ENCODE measurements at places on chromosomes 7 and 10.

DNA sequence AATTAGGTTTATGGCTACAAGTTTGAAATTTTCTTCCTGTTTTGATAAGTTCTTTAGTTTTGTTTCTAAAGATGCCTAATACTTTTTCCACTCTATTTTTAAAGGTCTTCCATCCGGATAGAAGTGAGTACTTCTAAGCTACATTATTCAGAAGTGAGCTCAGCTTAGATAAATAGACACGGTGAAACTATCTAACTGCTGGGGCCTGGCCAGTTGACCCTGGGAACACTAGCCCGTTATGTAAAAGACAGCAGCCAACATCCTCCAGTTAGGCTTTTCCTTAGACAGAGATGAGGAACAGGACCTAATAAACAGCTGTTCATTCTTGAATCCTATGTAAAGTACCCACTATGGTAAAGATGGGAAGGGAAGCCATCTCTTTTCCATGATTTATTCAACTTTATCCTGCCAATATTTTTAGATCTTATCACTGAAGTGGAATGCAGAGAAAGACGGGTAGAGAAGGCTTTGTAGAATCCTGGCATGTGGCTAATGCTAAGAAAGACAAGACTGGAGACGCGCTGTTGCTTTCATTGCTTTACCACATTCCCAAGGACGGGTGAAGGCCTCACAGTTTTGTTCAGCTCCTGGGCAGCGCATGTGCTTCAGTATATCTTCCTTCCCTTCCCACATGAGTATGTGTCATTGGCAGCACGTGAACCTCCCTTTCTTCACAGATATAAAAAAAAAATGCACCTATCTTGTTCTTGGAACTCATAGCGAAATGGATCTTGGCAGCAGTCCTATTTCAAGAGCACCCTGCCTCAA lies 340.0 kb upstream of the MEOX2 start:
- no peak for DNase-seq

GRCh38 chr10:33174674-33175434 lies 159.6 kb downstream of the NRP1 start:
- DNase-seq: no peak

DNA sequence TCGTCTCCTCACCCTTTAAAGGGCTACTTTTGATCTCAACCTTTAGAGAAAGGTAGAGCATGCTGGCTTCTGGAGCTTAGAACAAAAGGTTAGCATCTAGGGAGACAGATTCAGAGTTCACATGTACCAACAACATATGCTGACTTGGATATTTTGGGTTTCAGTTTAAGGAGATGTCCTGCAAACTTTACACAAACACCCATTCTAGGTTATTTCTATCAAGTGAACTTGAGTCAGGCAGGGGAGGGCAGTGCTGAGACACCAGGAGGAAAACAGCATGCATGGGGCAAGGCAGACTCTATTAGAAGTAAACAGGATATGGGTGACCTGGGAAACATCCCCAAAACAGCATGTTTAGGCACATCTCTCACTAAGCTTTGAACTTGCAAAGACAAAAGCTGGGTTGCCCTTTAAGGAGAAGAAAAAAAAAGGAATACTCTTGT lies 43.8 kb downstream of the ARL4A start:
- DNase-seq: no peak

GRCh38 chr7:42104231-42104630 lies 132.8 kb downstream of the GLI3 start:
- no peak for DNase-seq

DNA sequence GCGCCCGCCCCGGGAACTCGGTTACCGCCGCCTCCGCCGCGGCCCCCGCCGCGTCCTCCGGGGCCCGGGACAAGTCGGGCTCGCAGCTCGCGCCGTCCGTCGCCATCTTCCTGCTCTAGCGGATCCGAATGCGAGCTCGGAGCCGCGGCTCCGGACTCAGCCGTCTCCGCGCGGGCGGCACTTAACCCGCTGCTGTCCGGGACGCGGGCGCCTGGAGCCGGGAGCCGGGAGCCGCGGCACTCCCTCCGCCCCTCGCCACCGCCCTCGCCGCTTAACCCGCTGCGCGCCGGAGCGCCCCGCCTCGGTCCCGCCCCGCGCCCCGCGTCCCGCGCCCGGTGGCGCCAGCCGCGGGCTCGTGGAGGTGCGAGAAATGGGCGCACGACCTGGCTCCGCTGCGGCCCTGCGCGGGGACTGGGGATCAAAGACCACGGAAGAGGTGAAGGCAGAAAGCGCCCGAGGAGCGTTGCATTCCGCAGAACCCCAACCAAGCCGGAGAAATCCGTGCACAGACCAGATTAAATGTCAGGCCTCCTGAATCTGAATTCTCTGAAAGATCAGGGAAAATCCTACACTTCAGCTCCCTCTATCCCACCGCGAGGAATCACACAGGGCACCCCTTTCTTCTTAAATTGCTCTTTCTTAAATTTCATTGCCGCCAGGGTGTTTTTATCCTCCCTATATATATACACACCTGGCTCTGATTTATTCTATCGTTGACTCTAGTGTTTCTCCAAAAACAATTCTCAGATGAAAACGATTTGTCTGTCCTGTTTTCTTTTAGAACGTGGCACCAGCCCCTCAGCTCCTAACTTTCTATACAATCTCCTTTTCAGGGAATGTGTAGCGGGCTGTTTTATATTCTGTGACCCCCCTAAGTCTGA lies at the start of gene CTTNBP2:
Gene CTTNBP2 (minus strand): TSS at position 132 of the 881 bp plus-strand sequence. CDS start 26 bp downstream, at position 106.
- peak; percentile 13 for DNase-seq

GRCh38 chr7:2612445-2613097 lies 19.2 kb upstream of the TTYH3 start:
- DNase-seq: no peak

DNA sequence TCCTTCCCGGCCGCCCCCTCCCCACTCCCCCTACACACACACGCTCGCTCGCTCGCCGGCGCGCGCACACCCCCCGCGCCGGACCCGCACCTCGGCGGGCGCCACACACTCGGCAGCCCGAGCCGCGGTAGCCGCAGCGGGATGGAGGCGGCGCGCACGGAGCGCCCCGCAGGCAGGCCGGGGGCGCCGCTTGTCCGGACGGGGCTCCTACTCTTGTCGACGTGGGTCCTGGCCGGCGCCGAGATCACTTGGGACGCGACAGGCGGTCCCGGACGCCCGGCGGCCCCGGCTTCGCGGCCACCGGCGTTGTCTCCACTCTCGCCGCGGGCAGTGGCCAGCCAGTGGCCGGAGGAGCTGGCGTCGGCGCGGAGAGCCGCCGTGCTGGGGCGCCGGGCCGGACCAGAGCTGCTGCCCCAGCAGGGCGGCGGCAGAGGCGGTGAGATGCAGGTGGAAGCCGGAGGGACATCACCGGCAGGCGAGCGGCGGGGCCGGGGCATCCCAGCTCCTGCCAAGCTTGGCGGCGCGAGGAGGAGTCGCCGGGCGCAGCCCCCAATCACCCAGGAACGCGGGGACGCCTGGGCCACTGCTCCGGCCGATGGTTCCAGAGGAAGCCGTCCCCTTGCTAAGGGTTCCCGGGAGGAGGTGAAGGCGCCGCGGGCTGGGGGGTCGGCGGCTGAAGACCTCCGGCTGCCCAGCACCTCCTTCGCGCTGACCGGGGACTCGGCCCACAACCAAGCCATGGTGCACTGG lies at the start of gene SORCS3:
Gene SORCS3 (plus strand): TSS at position 104 of the 750 bp plus-strand sequence.
- no peak for DNase-seq

GRCh38 chr10:116241642-116242410 lies 31.2 kb downstream of the GFRA1 start:
- DNase-seq: no peak

DNA sequence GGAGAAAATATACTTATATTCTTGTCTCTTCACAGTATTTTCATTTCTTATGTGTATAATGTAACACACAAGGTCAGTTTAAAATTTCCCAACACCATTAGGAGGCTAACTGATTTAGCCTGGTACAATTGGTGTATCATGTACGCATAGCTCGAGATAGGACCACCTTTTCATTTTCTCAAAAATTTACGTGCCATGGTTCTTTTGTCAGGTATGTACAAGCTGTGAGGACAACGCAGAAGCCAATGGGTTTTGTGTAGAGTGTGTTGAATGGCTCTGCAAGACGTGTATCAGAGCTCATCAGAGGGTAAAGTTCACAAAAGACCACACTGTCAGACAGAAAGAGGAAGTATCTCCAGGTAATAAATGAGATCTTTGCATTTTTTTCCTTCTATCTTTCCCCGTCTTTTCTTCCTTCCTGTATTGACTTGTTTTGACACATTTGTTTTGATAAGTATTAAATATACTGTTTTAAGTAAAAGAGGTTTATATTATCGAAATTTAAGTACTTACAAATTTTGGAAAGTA lies 55.0 kb downstream of the TRIM24 start:
- no peak for DNase-seq

DNA sequence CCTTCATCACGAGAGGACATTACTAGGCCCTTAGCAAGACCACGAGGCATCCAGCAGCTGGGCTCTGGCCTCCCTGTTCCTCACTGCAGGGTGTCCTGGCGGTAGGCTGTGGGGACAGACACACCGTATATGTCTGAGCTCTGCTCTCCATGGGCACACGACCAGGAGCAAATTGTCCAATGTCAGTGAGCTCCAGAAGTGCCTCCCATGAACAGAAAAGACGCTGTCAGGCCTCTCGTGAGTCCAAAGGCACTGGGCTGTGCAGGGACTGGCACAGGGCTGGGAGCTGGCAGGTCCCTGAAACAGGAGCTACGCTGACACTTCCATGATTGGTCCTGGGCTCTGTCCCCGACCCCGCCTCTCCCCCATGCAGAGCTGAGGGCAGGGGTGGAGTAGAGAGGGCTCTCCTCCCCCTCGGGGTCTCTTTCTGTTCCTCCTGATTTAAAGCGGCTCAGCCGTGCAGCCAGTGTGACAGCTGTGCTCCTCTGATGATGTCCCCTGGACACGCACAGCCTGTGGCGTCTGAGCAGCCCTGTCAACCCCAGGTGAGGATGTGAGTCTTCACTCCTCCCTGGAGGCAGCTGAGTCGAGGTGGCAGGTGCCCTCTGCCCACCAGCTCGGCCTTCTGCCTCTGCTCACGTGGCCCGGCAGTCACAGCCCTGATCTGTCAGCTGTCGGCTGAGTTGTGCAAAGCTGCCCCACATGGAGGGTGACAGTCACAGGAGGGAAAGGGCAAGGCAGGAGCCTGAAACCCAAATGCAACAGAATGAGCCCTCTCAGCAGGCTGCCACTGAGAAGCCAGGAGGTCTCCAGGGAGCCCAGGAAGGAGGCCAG lies 13.0 kb downstream of the ANTXRL start:
- DNase-seq: no peak

DNA sequence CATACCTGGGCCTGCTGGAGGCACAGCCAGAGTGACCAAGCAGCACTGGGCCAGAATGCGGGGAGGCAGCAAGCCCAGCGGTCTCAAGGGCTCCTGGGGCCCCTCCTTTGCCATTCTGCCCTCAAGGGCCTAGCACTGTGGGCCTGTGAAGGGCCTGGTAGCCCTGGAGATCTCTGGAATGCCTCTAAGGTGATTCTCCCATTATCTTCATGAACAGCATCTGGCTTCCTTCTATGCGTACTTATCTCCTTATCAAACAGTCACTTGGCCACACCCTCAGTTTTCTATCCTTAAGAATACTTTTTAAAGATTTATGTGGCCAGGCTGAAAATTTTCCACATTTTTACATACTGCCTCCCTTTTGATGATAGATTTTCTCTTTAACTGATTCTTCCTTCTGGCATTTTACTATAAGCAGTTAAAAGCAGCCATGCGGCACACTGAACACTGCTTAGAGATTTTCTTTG lies 67.5 kb upstream of the CCNY start:
- no peak for DNase-seq

GRCh38 chr7:39238234-39238869 lies 260.6 kb downstream of the POU6F2 start:
- no peak for DNase-seq

All from activated naive CD4-positive, alpha-beta T cell treated with anti-CD3 and anti-CD28 coated beads, Interleukin-2, amount 50 U/mL, for 16 hours (primary cell).